Mesothelial cell of epicardium (in vitro differentiated cells): ENCODE measurements at places on chromosomes 12 and 14. TPM values are rescaled to one million over a fixed set of nuclear protein-coding genes. Genes with fewer than 3 reads are reported as not detected.
A peak's percentile ranks its signal among the peaks of the same experiment; 100 is the strongest.

DNA sequence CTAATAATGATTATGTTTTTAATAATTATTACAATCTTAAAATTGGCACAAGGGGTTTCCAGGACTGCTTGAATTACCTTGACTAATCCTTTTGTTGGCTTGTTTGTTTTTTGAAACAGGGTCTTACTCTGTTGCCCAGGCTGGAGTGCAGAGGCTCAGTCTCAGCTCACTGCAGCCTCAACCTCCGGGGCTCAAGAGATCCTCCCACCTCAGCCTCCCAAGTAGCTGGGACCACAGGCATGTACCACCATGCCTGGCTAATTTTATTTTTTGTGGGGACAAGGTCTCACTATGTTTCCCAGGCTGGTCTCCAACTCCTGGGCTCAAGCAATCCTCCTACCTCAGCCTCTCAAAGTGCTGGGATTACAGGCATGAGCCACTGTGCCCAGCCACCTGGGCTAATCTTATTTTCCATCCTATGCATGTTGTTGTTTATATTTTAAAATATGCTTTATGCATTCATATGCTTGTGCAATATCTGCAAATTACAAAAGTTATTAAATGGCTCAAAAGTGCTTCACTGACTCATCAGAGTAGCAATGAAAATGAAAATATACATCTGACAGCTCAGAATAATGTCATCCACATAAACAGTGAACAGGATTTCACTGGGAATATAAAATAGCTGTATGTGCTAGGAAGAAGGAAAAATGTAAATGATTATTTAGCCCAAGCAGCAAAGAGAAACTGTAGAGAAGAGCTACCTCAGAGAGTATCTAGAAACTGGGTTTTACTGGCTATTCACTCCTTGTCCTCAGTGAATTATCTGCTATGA, 24.8 kb upstream of the PLEKHG6 start:
- no peaks in the 10 kb centered on the region for H3K36me3 ChIP-seq
- no peaks in the 10 kb centered on the region for H3K4me1 ChIP-seq
- no peak for DNase-seq
- no peak overlapping the region for H3K27ac ChIP-seq
- peaks cover 2% of the 10 kb centered on the region for H3K27me3 ChIP-seq

DNA sequence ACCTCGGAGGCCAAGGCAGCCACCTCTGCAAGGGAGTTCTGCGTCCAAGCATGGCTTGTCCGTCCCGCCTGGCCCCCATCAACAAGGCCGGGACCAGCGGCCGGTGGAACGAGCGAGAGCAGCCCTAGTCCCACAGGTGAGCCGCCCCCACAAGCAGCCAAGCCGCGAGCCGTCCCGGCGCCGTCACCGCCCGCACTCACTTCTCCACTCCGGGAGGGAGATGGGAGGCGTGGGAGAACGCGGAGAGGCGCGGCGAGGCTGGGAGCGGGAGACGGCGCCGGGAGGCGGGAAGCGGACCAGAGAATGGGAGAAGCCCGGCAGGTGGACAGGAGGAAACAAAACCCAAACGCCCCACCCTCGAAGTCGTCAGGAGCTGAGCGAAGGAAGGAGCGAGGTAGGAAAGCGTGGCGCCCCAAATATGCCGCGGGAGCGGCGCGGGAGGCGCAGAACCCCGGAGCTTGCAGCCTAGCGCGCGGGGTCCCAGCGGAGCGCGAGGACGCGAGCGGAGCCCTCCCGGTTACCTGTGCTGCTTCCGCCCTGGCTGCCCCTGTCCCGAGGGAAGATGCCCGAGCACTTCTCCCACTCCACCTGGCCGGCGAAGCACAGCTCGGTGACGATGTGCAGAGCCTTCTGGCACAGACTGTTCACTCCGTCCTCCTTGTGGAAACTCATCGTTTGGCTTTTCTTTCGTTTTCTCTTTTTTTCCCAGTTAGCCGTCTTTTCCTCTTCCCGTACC, 600 bp downstream of the SYT10 start:
- H3K27me3 ChIP-seq, result peaks cover 12% of the 10 kb centered on the region
- peaks cover 32% of the 10 kb centered on the region for H3K4me1 ChIP-seq
- peak overlapping the region; percentile 88 for H3K27ac ChIP-seq
- H3K36me3 ChIP-seq, result no peaks in the 10 kb centered on the region
- peak; percentile 32 for DNase-seq

GRCh38 chr12:13442457-13442856, 245.9 kb downstream of the EMP1 start:
- no peak for DNase-seq
- H3K27me3 ChIP-seq, result no peaks in the 10 kb centered on the region
- H3K4me3 ChIP-seq, result no peak overlapping the region
- H3K36me3 ChIP-seq, result no peaks in the 10 kb centered on the region
- H3K4me1 ChIP-seq, result peaks cover under 1% of the 10 kb centered on the region

GRCh38 chr12:112096667-112097066, 11.9 kb downstream of the NAA25 start:
- H3K4me1 ChIP-seq, result peaks cover 2% of the 10 kb centered on the region
- DNase-seq, result no peak
- H3K36me3 ChIP-seq, result peaks cover 26% of the 10 kb centered on the region
- no peak overlapping the region for H3K4me3 ChIP-seq

DNA sequence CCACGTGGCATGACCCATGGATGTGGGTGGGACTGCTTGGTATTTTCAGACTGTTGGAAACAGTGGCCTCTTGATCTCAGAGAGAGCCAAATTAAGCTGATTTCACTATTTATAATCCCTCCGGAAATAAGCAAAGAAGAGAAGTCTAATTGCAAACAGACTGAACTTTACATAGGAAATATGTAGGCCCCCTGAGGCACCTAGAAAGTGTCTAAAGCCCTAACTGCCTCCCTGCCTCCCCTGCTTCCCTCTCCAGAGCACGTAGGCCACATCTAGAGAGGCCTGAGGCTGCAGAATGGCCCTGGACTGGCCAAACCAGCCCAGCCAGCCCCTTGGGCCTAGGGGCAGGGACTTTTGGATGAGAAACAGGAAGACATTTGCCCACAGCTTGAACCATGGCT, 123.8 kb downstream of the ZFP36L1 start:
- H3K4me3 ChIP-seq, result no peak overlapping the region
- peak overlapping the region; percentile 81 for H3K27ac ChIP-seq
- no peak for DNase-seq
- H3K4me1 ChIP-seq, result peaks cover 86% of the 10 kb centered on the region
- H3K36me3 ChIP-seq, result no peaks in the 10 kb centered on the region
- H3K27me3 ChIP-seq, result no peaks in the 10 kb centered on the region

DNA sequence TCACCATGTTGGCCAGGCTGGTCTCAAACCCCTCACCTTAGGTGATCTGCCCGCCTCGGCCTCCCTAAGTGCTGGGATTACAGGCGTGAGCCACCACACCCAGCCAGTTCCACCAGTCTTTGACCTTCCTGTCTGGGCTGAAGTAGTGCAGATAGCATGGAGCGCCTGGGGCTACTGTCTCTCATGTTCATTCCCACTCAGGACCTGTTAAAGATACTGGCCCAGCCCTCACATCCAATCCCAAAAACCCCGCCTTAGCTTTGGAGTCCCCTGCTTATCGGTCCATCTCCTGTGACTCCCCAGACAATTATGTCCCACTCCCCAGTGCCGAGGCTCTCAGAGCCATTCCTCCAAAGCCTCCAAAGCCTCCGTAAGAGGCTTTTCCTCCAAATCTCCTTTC, 12.0 kb upstream of the CELA1 start:
- H3K4me3 ChIP-seq, result no peak overlapping the region
- H3K27ac ChIP-seq, result no peak overlapping the region
- DNase-seq, result no peak
- no peaks in the 10 kb centered on the region for H3K27me3 ChIP-seq
- peaks cover 7% of the 10 kb centered on the region for H3K36me3 ChIP-seq

GRCh38 chr12:47721431-47721973, 3.8 kb downstream of the ENDOU start:
- H3K27ac ChIP-seq, result no peak overlapping the region
- H3K4me3 ChIP-seq, result no peak overlapping the region
- no peak for DNase-seq
- no peaks in the 10 kb centered on the region for H3K27me3 ChIP-seq
- peaks cover 51% of the 10 kb centered on the region for H3K4me1 ChIP-seq

DNA sequence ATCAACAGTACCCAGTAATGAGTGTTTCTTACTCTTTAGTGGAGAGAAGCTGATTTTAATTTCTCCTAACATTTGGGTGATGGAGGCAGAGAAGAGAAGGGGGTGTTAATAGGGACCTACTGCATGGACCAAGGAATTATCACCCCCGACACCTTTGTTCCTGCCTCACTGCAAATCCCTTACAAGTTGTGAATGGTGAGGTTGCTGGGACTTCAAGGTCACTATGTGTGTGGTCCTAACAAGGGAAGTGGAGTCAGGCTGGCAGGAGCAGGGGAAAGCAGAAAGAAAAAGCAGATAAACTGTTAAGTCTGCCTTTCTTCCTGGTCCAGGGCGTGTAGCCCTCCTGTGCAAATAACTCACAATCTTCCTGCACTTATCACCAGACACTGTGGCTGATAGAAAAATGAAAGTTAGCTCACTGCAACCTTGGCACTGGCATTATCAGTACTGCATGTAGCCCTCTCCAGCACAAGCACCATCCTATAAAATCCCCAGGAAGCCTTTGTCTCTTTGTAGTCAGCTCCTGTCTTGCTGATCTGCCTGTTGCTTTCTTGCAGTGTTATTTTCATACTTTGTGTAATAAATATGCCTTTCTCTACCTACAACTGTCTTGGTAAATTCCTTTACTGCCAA, 112.3 kb upstream of the DNM1L start:
- no peak for DNase-seq
- peaks cover 14% of the 10 kb centered on the region for H3K36me3 ChIP-seq
- H3K4me1 ChIP-seq, result peaks cover 13% of the 10 kb centered on the region
- H3K27ac ChIP-seq, result no peak overlapping the region
- H3K27me3 ChIP-seq, result no peaks in the 10 kb centered on the region
- H3K4me3 ChIP-seq, result no peak overlapping the region

GRCh38 chr12:62737188-62737587, 197.8 kb downstream of the PPM1H start:
- no peak overlapping the region for H3K4me3 ChIP-seq
- no peak for DNase-seq
- no peaks in the 10 kb centered on the region for H3K27me3 ChIP-seq
- H3K36me3 ChIP-seq, result no peaks in the 10 kb centered on the region

The SLC35F4 gene
- not detected in 3 replicates for total RNA-seq

The BCL11B gene
- total RNA-seq, result 11.6 to 12.3 TPM (median 11.8 TPM) in 3 replicates

The POTEM gene
- total RNA-seq, result not detected in 3 replicates

The PABPN1 gene
- 354 to 362 TPM (median 361 TPM) in 3 replicates for total RNA-seq
